ENCODE measurements at places on chromosomes 12 and 14.

GRCh38 chr14:21405097-21405496 is 21.3 kb upstream of the SUPT16H start:
- DNase-seq = no peak

GRCh38 chr14:105300542-105301102 is at the start of gene BRF1:
Gene BRF1 (minus strand): TSS chr14:105301001. CDS start chr14:105300629, 372 bp downstream.
- peak; percentile 30 for DNase-seq

DNA sequence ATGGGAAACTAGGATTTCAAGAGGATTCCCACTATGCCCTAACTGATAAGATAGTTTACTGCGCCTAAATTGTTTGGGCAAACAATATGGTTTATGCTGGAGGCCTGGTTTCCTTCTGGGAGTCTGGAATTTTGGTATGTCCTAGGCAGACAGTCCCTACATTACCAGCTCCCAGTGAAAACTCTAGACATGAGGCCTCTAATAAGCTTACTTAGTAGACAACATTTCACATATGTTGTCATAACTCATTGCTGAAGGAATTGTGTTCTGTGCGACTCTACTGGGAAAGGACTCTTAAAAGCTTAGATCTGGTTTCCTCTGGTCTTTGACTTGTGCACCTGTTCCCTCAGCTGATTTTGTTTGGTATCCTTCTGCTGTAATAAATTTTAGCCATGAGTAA is 18.0 kb upstream of the PRPF39 start:
- DNase-seq = no peak

DNA sequence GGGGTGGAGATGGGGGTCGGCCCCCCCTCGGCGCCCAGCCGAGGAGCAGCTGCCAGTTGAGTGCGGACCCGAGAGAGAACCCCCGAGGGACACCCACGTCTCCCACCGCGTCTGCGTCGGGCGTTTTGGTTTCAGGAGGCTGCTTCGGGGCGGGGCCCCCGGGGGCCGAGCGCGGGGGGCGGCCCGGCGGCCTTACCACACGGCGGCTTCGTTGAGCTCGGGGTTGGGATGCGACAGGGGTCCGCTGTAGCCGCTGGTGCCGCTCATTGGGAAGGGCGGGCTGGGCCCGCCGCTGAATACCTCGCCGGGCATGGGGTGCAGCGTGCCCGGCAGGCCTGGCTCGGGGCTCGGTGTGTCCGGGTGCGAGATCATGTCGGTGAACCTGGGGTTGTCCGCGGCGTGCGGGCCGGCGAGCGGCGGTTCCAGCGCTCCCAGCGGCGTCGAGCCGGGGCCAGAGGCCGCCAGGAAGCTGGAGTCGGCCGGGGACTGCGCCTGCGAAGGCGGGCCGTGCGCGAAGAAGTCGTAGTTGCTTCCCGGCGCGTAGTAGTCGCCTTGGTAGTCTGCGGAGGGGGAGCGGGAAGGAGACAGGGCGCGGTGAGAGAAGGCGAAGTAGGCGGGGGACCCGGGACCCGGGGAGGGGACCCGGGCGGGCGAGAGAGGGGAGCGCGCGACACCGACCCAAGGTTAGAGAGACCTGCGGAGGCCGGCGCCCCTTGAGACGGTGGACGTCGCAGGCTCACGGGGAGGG is 8.5 kb downstream of the LHX5 start:
- DNase-seq = no peak

GRCh38 chr12:85310456-85311076 is 30.5 kb downstream of the ALX1 start:
- DNase-seq = no peak

- DNase-seq = no peak
These were observed 221.8 kb upstream of the ARHGAP5 start for GRCh38 chr14:31855262-31855661.

DNA sequence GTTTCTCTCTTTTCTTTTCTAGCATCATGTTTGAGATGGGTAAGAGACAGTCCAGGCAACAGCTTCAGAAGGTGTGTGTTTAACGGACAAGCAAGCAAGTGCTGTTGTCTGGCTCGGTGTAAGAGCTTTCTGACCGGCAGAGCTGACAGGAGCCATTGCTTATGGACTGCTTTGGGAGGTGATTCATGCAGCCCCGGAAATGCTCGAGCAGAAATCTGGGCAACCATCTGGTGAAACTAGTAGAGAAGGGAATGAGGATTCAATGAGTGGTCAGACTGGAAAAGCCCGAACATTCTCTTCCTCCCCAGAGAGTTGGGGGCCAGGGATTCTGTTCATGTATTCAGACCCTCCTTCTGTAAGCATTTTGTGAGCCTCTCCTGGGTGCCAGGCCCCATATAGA is 24.4 kb downstream of the TUNAR start:
- DNase-seq = no peak

- DNase-seq = no peak
These were observed 4.5 kb upstream of the CDK17 start for GRCh38 chr12:96404696-96405095.

- DNase-seq = no peak
These were observed 10.3 kb downstream of the FBRSL1 start for GRCh38 chr12:132500142-132500855.

GRCh38 chr12:94571556-94571955 is 78.8 kb downstream of the TMCC3 start:
- peak; percentile 54 for DNase-seq

DNA sequence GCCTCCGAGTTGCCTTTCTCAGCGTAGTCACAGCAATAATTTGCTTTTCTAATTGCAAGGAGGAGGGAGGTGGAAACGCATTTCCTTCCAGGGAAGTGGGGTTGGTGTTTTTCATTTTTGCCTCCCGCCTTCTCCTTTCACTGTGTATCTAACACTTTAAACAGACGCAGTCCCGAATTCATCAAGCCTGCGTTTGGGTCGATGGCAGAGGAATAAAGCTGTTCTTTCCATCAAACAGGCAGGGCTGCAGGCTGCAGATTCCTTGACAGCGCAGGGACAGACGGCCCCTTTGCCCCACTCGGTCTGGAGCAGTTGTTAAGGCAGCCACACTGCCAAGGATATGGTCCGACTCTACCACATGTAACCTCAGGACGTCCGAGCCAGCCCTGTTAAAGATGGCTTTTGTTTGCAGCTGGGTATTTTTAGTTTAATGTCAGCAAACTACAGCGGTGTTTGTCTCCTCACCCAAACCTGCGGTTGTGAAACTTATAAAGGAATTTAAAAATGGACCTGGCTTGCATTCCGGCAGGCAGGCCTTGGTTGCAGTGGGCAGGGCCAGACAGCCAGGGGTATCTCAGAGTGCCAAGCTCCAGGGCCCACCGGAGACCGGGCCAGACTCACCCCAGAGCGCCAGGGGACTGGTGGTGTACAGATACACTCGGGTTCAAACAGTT is 2.1 kb downstream of the CHST11 start:
- no peak for DNase-seq

- DNase-seq = no peak
These were observed 33.2 kb downstream of the HSPB8 start for GRCh38 chr12:119211884-119212283.

DNA sequence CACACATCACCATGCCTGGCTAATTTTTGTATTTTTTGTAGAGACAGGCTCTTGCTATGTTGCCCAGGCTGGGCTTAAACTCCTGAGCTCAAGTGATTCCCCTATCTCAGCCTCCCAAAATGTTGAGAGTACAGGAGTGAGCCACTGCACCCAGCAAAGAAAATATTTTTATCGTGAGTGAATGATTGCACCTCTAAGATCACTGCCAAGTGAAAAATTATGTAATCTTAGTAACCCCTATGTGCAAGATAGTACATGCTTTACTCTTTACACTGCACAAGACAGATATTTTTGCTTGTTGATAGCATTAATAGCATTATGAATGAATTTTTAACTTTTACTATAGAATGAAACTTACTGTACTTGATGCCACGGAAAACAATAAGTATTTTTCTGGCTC is 3.4 kb upstream of the MRPS35 start:
- no peak for DNase-seq

DNA sequence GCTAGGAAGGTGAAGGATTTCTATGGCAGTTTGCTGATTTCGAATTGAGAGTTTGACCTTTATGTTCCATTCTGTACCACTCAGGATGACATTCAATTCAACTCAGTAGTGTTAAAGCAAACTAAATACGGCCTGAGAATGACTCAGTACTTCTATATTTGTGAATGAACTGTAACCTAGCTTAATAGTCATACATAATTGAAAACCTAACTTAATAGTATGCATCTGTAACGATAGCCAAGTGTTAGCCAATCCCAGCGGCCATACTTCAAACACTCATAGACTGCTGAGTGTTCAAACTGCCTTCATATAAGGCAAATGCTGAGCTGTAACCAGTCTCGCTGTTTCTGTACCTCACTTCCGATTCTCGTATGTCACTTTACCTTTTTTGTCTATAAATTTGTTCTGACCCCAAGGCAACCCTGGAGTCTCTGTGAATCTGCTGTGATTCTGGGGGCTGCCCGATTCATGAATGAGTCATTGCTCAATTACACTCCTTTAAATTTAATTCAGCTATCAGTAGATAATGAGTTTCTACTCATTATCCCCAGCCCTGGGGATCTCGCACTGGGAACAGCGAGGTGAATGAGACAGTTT is 98.5 kb upstream of the SLC24A4 start:
- no peak for DNase-seq

- DNase-seq = no peak
These were observed 5.1 kb downstream of the ARHGDIB start for GRCh38 chr12:14956024-14956891.

GRCh38 chr12:124637163-124637562 is 69.8 kb upstream of the NCOR2 start:
- DNase-seq = no peak

- peak; percentile 11 for DNase-seq
These were observed 84.6 kb upstream of the CPSF6 start for GRCh38 chr12:69154585-69155363.
